NCI-H1436 (cell line): ENCODE measurements at places on chromosomes 5 and 9.

DNA sequence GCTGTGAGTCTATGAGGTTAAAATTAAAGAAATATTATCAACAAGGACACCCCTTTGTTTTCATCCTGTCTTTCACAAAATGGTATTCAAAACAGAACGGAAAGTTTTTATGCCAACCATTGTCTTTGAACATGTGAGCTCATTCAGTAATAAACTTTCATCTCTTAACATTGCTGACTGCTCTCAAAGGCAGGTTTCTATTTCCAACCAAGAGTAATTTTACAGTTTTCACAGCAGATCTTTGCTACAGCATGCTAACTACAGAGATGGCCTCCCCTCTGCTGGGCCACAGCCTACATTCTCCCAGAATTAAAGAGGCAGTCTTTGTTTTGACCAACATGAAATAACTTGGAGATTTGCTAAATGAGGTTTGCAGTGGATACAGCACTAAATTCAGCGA is 101.5 kb downstream of the DMRT2 start:
- DNase-seq, result no peak

GRCh38 chr9:69322256-69322655 is 2.8 kb upstream of the ENTREP1 start:
- no peak for DNase-seq

DNA sequence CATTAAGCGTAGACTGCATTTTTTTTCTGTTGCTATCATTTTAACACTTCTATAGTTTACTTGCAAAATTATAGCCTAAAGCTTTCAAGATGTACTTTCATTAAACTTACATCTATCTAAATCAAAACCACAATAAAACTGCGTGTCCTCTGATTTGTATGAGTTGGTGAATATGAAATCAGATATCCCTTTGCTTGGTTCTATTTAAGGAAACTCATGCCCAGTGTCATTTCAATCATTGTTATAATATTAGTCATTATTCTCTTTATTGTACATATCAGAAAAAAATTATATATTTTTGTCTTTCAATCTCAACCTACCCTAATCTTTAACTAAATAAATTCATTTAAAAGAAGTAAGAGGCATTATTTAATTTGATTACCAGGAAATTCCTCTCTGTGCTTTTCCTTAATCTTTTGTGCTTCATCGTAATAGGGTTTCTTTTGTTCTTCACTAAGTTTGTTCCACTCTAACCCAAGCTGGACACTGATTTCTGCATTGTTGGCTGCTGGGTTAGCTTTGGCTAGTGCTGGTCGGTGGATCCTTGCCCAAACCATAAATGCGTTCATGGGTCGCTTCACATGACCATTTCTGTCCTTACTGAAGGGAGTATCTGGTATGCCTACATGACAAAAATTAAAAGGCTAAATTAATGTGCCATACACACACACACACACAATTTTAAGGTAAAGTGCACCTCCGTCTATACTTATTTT is 3.8 kb downstream of the SOX30 start:
- no peak for DNase-seq

DNA sequence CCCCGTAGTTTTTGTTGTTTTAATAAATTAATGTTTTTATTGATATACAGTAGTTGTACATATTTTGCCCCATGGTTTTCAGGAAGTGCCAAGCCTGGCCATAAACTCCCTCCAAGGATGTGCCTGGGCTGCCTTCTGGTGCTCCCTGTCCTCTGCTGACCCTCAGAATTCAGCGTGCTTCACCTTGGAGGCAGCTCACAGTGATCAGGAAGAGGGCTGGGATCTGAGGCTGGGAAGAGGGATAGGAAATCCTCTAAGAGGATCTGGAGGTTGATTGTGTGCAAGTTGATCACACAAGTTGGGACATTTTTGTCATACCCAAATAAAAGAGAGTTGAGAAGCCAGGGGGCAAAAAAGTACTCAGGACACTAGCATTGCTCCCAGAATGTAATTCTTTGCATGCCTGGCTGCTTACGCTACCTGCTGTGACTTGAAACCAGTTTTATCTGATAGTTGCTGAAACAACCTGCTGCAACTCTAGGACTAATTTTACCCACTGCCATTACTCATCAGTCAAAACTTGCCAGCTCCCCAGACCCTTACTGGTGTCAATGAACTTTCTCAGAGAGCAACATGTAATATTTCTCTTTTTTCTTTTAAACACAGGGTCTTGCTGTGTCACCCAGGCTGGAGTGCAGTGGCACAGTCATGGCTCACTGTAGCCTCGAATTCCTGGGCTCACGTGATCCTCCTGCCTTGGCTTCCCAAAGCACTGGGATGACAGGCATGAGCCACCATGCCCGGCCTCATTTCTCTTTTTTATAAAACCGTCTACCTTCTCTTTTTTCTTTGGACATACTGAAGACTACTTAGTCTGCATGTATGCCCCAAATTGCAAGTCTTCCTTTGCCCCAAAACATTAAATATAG is 29.0 kb downstream of the PDE6A start:
- DNase-seq, result no peak

- DNase-seq, result no peak
These were observed 38.6 kb upstream of the NOTCH1 start for GRCh38 chr9:136584401-136584932.

DNA sequence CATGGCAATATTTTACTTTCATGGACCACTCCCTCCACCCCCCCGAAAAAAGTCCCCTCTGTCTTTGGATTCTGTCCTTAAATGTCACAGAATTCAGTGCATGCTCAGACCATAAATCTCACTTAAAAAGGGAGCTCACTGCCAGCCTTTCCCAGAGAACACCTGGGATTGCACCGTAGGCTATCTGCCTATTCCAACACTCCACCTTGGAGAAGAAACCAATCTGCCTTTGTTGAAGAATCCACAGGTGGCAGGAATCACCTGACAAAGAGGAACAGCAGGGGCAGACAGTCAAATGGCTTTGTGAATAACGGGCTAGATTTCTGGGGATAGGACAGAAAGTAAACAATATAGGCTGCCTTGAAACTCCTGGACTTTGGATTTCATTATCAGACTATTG is 306.7 kb upstream of the BRINP1 start:
- no peak for DNase-seq

DNA sequence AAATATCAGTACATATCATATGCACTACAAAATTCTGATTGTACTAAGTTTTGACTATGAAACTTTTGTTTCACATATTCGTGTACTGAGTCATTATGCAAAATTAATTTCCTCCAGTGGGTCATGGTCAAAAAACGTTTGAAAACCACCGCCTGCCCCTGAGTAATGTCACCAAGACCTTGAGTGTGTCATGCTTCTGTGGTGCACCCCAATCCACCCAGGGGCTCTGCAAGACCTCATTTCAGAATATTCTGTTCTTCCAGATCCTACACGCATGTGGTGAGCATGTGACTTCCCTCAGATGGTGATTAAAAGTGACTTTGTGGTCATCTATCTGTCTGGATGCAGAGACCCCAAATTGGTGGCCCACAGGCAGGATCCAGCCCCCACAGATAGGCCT is 31.0 kb downstream of the ABLIM3 start:
- DNase-seq, result no peak

- no peak for DNase-seq
These were observed 203.2 kb upstream of the TRIM32 start for GRCh38 chr9:116483622-116484491.

DNA sequence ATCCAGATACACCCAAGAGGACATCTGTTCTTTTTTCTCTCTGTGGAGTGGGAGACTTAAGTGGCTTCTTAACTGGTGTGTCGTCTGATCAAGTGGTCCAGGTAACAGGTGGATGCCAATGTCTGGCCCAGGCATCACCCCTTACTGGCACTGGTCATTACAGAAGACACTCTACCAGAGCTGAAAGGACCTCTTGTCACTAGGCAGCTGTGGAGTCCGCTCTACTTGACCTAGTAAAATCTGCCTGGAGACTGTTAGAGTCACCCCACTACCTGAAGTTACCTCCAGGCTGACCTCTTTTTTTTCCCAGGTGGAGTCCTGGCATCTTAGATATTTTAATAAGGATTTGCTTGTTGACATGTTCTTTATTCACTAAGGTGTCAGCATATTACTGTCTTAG is 22.5 kb downstream of the FXN start:
- DNase-seq, result no peak

GRCh38 chr5:163458778-163459385 is 1.0 kb downstream of the NUDCD2 start:
- DNase-seq, result no peak

DNA sequence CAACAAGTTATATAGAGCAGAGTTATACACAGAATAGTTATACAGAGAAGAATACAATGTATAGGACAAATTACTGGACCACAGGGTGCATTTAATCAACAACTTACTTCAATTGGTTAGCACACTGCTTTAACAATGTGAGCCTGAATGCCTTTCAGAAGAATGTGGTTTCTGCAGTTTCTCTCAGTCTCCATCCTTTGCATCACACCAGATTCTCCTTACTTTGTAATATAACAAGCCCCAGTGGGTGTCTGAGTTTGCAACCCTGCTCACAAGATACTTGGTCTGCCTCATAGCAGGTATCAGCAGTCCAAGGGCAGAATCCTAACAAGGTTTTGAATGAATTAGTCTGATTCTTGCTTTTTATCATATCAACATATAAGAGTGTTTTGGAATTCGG is 114.6 kb downstream of the GABRB2 start:
- no peak for DNase-seq

DNA sequence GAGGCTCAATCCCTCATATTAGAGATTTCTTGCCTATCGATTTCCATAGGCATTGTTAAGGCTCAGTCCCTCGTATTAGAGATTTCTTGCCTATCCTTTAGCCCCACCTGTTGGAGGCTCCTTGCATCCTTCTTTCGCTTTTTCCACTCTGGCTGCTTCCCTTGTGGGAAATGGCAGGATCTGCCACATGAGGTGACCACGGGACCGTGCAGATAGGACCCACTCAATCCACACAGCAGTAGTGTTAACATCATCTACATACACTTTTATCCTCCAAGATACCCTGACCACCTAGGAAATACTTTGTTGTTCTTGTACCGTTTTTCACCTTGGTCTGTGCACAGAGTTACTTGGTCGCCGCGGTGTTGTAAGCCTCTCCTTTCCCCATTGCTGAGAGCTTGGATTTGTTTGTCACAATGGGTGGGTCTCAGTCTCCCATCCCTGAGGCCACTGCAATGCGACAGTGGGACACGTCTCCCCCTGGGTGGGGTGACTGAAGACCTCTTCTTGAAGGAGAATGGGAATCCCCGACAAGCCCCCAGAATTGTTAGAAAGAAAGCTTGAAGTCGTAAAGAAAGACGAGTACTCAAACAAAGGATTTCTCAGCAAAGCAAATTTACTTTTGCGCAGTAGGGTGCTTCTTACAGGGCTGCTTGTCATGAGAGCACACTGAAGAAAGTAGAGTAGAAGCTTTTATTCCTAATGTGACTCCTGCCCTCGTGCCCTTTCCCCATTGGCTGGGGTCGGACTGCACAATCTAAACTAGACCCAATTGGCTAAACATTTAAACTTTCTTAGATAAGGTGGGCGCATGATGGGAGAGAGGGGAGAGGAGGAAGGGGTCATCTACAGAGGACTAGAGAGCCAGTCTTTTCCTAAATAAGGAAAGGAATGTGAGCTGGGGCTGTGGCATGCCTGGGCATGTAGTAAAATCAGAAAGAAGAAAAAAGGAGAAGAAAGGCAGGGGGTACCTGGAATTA is 19.8 kb downstream of the IFT74 start:
- DNase-seq, result no peak

DNA sequence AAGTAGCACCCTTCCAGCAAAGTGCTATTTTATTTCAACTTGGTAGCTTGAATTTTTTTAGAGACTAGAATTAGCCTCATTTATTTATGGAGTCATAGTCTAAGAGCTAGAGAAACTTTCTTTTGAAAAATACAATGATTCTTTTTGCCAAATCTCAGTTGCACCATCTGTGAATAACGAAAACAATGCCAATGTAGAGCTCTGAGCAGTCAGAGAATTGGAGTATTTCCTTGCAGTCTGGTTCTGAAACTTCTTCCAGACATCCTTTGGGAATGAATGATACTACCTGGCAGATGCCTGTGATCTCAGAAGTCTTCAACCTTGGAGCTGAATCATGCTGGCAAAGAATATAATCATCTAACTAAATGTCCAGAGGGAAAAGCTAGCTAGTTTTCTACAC is 511.5 kb upstream of the CYLC2 start:
- no peak for DNase-seq

GRCh38 chr9:38359689-38360385 is 32.7 kb upstream of the ALDH1B1 start:
- DNase-seq, result no peak

- no peak for DNase-seq
These were observed 76.1 kb downstream of the ARRDC3 start for GRCh38 chr5:91307048-91307447.

DNA sequence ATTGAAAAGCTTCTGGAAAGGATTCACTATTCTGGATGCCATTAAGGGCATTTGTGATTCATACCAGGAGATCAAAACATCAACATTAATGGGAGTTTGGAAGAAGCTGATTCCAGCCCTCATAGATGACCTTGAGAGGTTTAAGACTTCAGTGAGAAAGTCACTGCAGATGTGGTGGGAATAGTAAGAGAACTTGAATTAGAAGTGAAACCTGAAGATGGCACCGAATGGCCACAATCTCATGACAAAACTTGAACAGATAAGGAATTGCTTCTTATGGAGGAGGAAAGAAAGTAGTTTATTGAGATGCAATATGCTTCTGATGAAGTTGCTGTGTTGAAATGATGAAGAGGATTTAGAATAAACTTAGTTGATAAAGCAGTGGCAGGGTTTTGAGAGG is 254.6 kb upstream of the SLC24A2 start:
- DNase-seq, result no peak

- no peak for DNase-seq
These were observed 13.6 kb downstream of the LHX3 start for GRCh38 chr9:136191099-136191959.

DNA sequence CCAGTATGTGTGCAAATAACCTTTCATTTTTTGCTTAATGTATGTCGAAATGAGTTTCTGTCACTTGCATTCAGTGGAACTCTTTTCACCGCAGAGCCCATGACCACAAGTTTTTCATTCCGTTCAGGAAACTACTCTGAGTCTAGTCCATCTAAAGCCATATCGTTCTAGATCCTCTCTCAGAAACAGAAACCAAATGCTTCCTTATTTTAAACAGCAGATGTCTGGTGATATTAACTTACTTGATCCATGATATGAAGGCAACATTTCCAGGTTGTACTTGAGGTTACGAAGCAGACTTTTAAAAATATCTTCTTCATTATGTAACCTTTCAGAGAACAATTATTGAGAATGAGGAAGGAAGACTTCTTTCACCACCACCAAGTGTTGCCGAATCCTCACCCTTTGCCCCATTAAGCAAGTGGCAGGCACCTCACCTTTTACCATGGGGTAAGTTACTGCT is 72.4 kb upstream of the GNAQ start:
- DNase-seq, result no peak
